ENCODE measurements at places on chromosomes 11 and 22. TPM values are rescaled to one million over a fixed set of nuclear protein-coding genes. Genes with fewer than 3 reads are reported as not detected.

The CHRM1 gene
- total RNA-seq, result not detected

The NCR3LG1 gene
- total RNA-seq, result 2.4 TPM

The OR10A2 gene
- not detected for total RNA-seq

The FGF3 gene
- total RNA-seq, result not detected

The TRIM49D1 gene
- not detected for total RNA-seq

The RAB36 gene
- 0.87 TPM for total RNA-seq

The KCNJ5 gene
- 0.05 TPM for total RNA-seq
